ENCODE measurements at places on chromosomes 2 and 18.
A peak's percentile ranks its signal among the peaks of the same experiment; 100 is the strongest.

GRCh38 chr2:229539628-229540027 is 174.7 kb downstream of the DNER start:
- peak; percentile 19 for DNase-seq

GRCh38 chr18:36493349-36494159 is 196.0 kb downstream of the FHOD3 start:
- no peak for DNase-seq

- no peak for DNase-seq
These were observed 75.3 kb downstream of the SDC1 start for GRCh38 chr2:20149703-20150030.

- no peak for DNase-seq
These were observed 41.7 kb downstream of the PTPRM start for GRCh38 chr18:7608781-7609201.

DNA sequence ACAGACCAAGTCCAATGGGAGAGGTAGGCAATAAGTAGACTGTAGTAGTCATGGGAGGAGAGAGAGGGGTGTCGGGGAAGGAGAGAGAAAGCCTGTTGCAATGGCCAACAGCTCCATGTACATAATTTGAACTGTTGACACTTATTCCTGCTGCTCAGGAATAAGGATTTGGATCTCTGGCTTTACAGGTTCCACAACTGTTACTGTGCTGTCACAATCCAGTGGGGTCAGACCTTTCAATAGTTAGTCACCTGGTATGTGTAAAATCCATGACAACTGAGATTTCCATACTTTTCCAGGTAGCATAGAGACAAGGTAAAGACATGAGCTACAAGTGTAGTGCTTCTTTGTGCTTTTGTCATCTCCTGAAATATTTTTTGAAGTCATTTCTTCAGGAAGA is 47.5 kb upstream of the RIOK3 start:
- peak; percentile 42 for DNase-seq

- no peak for DNase-seq
These were observed 116.7 kb downstream of the EIPR1 start for GRCh38 chr2:3260959-3261358.

DNA sequence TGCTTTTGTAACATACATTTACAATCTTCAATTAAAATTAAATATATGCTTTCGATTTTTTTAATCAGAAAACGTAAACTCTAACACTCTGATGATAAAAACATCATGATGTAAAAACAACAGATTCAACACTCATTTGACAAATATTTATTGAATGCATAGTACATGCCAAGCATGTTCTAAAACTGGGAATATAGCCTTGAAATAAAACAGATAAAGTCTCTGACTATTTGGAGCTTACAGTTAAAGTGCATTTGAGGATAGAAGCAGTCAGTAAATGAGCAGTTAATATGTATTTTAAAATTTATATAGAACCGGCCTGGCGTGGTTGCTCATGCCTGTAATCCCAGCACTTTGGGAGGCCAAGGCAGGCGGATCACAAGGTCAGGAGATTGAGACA is 47.8 kb downstream of the TMX3 start:
- no peak for DNase-seq

DNA sequence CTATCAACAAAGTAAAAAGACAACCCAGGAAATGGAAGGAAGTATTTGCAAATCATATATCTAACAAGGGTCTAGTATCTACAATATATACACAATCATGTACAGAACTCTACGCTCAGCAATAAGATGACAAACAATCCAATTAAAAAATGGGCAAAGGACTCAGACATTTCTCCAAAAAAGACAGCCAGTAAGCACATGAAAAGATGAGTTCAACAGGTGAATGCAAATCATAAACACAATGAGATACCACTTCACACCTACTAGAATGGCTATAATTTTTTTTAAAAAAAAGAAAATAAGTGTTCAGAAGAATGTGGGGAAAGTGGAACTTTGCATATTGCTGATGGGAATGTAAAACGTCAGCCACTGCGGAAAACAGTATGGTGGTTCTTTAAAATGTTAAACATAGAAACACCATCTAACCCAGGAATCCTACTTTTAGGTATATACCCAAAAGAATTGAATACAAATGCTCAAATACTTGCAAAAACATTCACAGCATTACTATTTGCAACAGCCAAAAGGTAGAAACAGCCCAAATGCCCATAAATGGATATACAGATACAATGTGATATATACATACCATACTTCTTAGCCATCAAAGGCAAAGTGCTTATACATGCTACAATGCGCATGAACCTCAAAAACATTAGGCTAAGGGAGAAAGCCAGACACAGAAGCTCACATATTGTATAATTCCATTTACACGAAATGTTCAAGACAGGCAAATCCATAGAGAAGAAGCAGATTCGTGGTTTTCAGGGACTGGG is 121.2 kb downstream of the CABYR start:
- peak; percentile 29 for DNase-seq

GRCh38 chr18:72867746-72868584 is at the start of gene NETO1:
Gene NETO1 (minus strand): TSS chr18:72867987. CDS start chr18:72867291, 696 bp downstream.
- DNase-seq = peak; percentile 41

DNA sequence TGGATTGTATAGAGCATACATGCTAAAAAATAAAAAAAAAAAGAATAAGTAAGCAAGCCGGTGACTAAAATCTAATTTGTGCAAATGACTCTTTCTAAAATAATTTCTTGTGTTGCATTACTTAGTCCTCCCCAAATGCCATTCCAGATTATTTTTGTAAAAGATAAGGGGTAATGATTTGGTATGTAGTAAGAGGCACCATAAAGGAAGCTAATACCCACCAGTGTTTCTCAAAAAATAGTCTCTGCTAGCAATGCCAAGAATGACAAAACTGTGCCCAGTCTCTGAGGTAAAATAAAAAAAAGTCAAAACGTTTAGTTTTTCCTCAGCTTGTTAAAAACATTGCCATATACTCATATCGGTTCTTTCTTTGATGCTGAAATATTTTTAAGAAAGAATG is 2.7 kb downstream of the METTL5 start:
- no peak for DNase-seq

DNA sequence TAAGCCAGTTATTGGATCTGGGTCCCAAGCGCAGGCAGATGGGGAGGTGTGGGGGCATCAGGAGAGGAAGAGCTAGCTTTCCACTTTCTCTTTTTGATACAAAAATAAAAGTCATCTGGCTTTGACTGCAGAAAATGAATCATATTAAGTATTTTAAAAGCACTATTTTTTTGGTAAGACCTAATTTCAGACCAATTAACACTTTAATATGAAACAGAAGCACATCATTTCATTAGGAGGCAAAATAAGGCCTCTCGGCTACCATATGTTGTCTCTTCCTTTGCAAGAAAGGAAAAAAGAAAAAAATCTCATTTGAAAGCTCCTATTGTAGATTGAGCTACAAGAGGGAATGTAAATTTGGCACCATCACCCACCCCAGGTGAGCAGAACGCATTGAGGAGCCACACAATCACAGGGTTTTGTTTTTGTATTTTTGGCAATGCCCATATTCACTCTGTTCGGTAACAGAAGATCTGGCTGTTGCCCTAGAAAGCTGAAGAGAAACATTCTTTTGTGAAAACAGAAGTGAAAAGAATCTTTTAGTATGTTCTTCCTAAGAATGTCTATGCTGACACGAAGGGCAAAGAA is 390.7 kb upstream of the ETAA1 start:
- DNase-seq = no peak

GRCh38 chr2:168912901-168913369 is 11.8 kb downstream of the G6PC2 start:
- DNase-seq = peak; percentile 17

DNA sequence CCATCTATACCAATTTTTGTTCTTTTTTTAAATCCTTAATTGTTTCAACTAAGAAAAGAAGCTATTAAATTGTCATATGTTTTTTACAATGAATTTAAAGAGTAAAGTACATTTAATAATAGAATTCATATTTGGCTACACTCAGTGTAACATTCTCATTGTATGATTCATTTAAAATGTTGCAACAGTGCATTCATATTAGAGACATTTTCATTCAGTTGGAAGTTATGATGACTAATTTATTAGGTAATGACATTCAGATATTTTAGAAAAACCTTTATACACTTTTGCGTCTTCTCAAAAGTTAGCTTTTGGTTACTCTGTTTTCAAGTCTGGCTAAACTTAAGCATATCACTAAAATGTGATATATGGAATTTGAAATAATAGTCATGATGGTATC is 887.5 kb upstream of the NRXN1 start:
- peak; percentile 82 for DNase-seq

- DNase-seq = no peak
These were observed 131.8 kb downstream of the ZAP70 start for GRCh38 chr2:97845133-97845532.

DNA sequence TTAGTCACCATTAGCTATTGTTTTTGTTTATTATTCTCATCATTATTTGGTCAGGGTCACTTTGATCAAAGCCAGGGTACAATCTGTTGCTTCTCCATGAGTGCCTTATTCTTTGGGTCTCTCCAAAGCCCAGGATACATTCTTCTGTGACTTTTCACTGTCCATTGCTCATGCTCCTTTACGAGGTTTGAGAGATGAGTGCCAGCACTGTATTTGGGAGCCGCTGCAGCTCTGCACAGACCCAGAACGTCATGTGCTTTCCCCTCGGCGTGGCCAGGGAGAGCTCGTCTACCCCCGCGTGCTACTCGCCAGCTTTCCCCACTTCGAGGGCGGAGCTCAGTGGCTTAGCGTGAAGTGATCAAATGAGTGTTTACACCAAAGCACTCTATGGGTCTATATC is 123.7 kb downstream of the COL6A3 start:
- peak; percentile 67 for DNase-seq

GRCh38 chr18:41706301-41706700 is 248.7 kb upstream of the PIK3C3 start:
- no peak for DNase-seq

DNA sequence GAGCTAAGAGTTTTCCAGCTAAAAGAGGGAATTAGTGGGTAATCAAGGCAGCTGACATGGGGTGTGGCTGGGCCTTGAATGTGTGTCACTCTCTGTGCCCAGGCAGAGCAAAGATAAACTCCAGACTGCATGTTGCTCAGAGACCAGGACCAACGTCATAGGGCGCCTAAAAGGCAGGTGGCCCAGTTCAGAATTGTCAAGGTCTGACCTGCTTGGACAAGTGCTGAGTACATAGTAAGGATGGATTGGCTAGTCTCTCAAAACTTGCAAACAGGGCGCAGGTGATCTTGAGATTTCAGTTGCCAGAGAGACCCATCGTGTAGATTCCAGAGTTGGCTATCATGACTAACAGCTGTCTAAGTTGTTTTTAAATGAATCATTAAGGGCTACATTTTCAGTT is 19.0 kb downstream of the CLUL1 start:
- no peak for DNase-seq

GRCh38 chr18:46319783-46320182 is 215.6 kb downstream of the HAUS1 start:
- DNase-seq = no peak

DNA sequence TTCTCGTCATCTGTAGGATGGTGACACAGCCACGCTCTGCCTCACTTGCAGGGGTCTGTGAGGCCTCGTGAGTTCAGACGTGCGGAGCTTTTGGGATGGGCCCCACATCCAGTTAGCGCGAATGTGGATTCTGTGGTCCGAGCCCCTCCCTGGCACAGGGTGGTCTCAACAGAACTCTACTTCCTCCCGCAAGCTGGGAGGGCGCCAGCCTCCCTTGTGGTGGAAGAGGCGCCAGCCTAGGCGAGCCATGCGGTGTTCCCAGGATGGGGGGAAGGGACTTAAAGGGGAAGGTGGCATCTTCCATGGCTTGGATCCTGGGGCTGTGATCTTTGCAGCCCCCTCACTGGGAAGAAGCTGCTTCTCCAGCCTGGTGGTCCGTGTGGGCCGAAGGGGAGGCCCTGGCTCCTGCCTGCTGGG is 1.4 kb downstream of the SNORC start:
- DNase-seq = no peak

- no peak for DNase-seq
These were observed 21.9 kb upstream of the ROCK2 start for GRCh38 chr2:11366326-11366741.

DNA sequence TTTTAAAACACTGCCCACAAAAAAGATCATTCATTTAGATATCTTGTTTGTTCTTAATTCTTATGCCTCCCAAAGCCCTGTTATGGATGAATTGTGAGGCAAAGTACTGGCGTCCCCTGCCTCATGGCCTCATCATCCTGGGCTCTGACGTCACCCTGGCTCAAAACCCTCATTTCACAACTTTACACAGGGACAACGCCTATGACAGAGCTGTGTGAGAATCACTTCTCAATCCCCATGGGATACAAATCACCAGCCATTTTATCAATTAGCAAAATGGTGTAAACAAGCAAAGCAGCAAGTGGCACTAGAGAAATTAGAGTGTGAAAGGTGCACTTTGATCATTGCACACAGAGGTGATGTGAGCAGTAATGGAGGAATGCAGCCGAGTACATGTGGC is 16.6 kb downstream of the FHOD3 start:
- DNase-seq = no peak

GRCh38 chr18:76494231-76495005 is 624 bp downstream of the ZNF516 start:
- no peak for DNase-seq

DNA sequence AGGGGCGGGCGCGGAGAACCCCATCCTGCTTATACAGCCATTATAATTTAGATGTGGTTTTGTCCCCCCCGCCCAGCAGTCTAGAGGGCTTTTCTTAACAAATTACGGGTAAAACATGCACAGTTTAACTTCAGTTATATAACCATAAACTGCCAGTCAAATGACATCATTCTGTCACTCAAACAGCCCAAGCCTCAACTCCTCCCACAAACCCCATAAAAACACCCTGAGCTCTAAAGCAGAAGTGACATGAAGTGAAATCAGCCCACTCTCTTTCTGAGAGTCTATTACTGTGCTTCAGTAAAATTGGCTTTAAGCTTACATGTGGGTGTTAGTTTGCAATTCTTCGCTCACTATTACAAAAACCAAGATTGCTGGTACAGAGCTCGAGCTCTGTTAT is 705.1 kb upstream of the GCFC2 start:
- DNase-seq = no peak

- DNase-seq = no peak
These were observed 26.0 kb downstream of the ITGA4 start for GRCh38 chr2:181483211-181483610.

- no peak for DNase-seq
These were observed 27.8 kb downstream of the ID2 start for GRCh38 chr2:8709611-8710010.

- DNase-seq = no peak
These were observed 3.3 kb upstream of the SATB2 start for GRCh38 chr2:199460846-199461710.

DNA sequence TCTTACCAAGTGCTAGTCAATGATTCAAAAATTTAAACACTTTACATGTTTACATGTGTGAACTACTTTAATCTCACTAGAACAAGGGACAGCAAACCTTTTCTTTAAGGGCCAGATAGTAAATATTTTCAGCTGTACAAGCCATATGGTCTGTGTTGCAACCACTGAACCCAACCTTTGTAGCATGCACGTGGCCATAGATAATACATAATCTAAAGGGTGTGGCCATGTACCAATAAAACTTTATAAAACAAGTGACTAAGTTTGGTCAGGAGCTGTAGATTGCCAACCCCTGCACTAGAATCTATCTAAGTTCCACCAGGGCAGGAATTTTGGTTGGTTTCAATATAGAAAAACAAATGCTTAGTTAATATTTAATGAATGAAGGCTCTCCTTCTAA is 18.4 kb upstream of the SPRED2 start:
- no peak for DNase-seq

- DNase-seq = no peak
These were observed 15.5 kb upstream of the PTMA start for GRCh38 chr2:231692847-231693246.
